ENCODE measurements at places on chromosomes 3 and 15. TPM values are rescaled to one million over a fixed set of nuclear protein-coding genes. Genes with fewer than 3 reads are reported as not detected.

CNTN4 gene
- not detected for total RNA-seq

PP2D1 gene
- total RNA-seq = not detected

TGM5 gene
- not detected for total RNA-seq

AHSG gene
- not detected for total RNA-seq

SEMA5B gene
- not detected for total RNA-seq

TYRO3 gene
- 1.1 TPM for total RNA-seq

ARMC8 gene
- 53.2 TPM for total RNA-seq

ADGRG7 gene
- total RNA-seq = not detected

TTLL13 gene
- 0.45 TPM for total RNA-seq

NTRK3 gene
- not detected for total RNA-seq

GLDN gene
- not detected for total RNA-seq

ZNF385D gene
- not detected for total RNA-seq

CA12 gene
- total RNA-seq = not detected

CCR2 gene
- total RNA-seq = 29.1 TPM

LNP1 gene
- 0.72 TPM for total RNA-seq

SGO1 gene
- 35.6 TPM for total RNA-seq

SH2D7 gene
- not detected for total RNA-seq

TNNC1 gene
- 1.5 TPM for total RNA-seq

SCN11A gene
- total RNA-seq = 0.05 TPM

CDCP1 gene
- 22.2 TPM for total RNA-seq

CTXN2 gene
- total RNA-seq = not detected

DAPK2 gene
- 0.87 TPM for total RNA-seq

PCCB gene
- 17.3 TPM for total RNA-seq

RHCG gene
- not detected for total RNA-seq

ZNF501 gene
- 1.5 TPM for total RNA-seq

MNS1 gene
- total RNA-seq = 0.23 TPM

SLC35A5 gene
- total RNA-seq = 21.7 TPM

RLBP1 gene
- not detected for total RNA-seq

SERPINI2 gene
- total RNA-seq = not detected

RAB6B gene
- total RNA-seq = not detected

CCR3 gene
- not detected for total RNA-seq

MUC20 gene
- total RNA-seq = 1.2 TPM

ADPGK gene
- 91.4 TPM for total RNA-seq

SEMA3F gene
- total RNA-seq = not detected

TMEM108 gene
- total RNA-seq = not detected

CPB1 gene
- total RNA-seq = not detected

GPR149 gene
- not detected for total RNA-seq

KIF23 gene
- total RNA-seq = 77.8 TPM

STAC gene
- total RNA-seq = 0.15 TPM

SLC9C1 gene
- total RNA-seq = not detected

CFAP100 gene
- total RNA-seq = not detected

CRYGS gene
- 4.5 TPM for total RNA-seq

DNASE1L3 gene
- not detected for total RNA-seq

HRG gene
- not detected for total RNA-seq

BLOC1S6 gene
- total RNA-seq = 29.3 TPM

FEZF2 gene
- not detected for total RNA-seq

All from activated CD4-positive, alpha-beta T cell treated with anti-CD3 and anti-CD28 coated beads, Interleukin-2, amount 10 ng/mL, durations not matched to agents 7 days and 5 days (primary cell).